ENCODE measurements at places on chromosomes 3 and 15. TPM values are rescaled to one million over a fixed set of nuclear protein-coding genes. Genes with fewer than 3 reads are reported as not detected.

Gene PLA2G4E
- total RNA-seq, result not detected

GRCh38 chr15:62835351-62835750 is 207.2 kb upstream of the TPM1 start:
- no peak for DNase-seq

Gene IL12A
- total RNA-seq, result 0.54 TPM

GRCh38 chr15:69340243-69340900 is 41.7 kb downstream of the PAQR5 start:
- DNase-seq, result no peak

Gene SLC4A7
- total RNA-seq, result 69.0 TPM

DNA sequence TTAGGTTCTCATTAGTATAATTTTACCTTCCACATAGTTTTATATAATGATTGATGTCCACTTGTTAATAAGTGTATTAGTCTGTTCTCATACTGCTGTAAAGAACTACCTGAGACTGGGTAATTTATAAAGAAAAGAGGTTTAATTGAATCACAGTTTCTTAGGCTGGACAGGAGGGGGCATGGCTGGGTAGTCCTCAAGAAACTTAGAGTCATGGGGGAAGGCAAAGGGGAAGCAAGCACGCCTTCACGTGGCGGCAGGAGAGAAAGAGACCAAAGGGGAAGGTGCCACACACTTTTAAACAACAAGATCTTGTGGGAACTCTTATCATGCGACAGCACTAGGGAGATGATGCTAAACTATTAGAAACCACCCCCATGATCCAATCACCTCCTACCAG is 19.2 kb downstream of the DZIP3 start:
- no peak for DNase-seq
